GM13977 (cell line): ENCODE measurements at places on chromosomes 7 and 10.

DNA sequence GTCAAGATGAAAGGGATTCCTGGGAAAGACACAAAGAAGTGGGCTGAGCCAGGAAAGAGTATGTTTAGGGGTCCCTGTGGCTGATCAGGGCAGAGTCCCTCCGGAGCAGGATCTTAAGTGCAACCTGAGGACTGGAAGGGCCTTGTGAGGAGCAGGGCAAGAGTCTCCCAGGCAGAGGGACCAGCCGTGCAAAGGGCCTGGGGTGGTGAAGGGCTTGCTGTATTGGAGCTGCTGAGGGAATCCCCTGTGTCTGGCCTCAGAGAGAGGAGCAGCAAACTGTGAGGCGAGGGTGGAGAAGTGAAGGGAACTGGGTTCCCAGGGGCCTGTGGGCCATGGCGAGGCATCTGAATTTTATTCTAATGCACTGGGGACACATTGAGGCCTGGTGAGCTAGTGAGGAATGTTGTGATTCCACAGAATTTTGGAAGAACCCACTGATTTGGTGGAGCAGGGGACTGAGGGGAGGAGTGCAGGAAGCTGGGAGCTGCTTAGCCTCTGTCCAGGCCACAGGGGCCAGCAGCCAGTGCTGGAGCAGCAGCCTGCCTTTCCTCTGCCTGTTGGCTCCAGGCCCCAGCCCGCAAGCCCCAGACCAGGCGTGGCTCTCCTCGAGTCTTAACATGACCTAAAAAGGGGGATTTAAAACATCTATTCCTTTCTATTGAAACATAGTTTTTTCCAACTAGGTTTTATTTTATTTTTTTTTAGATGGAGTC, 138.4 kb upstream of the IGFBP3 start:
- DNase-seq: no peak

DNA sequence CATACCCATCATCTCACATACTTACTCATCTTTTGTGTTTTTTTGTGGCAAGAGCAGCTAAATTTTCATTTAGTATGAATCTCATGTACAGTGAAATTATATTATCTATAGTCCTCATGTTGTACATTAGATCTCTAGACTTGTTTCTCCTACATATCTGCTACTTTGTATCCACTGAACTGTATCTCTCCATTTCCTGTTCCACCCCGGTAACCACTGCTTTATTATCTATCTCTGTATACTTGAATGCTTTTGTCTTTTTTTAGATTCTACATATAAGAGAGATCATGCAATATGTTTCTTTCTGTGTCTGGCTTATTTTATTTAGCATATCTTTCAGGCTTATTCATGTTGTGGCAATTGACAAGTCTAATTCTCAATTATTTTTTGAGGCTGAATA, 125.1 kb downstream of the ANKRD7 start:
- no peak for DNase-seq

DNA sequence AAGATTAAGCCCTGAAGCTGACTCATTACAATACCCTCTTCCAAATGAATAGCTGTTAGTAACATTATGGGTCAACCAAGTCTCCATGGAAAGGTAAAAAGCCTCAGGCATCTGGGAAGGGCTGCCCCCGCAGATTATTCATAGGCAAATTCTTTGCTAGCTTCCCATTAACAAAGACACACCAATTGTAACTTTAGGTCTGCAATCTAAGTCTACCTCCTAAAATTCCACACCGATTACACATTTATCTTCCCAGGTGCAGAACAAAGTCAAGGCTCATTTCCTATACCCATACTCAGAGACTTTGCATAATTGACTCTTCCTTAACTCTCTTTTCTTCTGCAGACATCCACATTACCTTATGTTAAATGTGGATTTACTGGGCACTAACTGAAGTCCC, 826.3 kb upstream of the MBL2 start:
- no peak for DNase-seq

- DNase-seq: no peak
Measured at GRCh38 chr10:72893136-72893798, at the start of gene OIT3. Gene OIT3, plus strand, starts transcription at chr10:72893739. Its CDS starts 60 bp downstream, at chr10:72893799.

- DNase-seq: peak; percentile 47
Measured at GRCh38 chr10:63173468-63174232, 40.5 kb downstream of the NRBF2 start.

DNA sequence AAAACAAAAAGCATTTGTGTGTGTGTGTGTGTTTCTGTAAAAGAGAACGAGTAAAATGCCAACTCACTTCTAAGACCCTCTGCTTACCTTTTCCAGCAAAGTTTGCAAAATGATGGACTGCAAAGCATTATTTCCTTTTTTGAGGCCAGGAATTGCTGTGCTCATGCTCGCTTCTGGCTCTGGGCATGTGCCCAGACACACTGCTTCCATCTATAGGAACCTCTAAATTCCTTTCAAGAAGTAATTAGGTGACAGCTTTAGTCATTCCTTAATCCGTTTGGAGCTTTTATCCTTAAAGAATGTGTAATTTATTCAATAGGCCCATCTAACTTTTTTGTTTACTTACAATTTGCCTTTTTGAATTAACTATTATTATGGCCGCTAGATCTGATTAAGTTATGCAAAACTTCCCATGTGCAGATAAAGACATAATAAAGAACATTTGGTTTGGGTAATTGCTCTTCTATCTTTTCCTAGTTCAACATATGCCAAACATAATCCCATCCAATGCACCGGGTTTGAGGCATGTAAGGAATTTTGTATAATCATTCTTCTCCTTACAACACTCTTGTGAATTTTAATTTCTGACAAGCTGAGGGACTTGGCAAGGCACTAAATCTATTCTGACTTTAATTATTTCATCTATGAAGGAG, 34.7 kb downstream of the A1CF start:
- no peak for DNase-seq
